ENCODE measurements at places on chromosomes 12 and 14. TPM values are rescaled to one million over a fixed set of nuclear protein-coding genes. Genes with fewer than 3 reads are reported as not detected.

- no peak for DNase-seq
Measured at GRCh38 chr12:38930990-38931389, 25.6 kb upstream of the CPNE8 start.

GRCh38 chr12:109736552-109737108 lies 23.0 kb downstream of the FAM222A start:
- peak; percentile 77 for DNase-seq

GRCh38 chr12:116389990-116390389 lies 112.5 kb upstream of the MED13L start:
- DNase-seq: peak; percentile 95

- DNase-seq: no peak
Measured at GRCh38 chr14:58098507-58098906, 53.5 kb downstream of the ARMH4 start.

DNA sequence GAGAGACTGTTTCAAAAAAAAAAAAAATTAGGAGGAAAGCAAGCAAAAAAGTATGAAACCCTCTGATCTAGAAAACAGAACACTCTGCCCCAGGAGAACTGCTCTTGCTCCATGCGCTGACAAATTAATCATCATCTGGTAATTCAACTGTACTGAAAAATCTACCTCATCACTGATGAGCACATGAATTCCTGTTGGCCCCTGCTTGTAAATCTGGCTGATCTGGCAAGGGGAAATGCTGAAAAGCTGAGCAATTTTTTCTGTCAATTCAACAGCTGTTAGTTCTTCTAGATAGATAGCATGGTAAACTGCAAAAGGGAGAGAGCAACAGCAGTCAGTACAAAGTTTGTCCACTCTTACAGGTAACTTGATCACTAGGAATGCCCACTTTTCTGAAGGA lies 15.2 kb upstream of the CSRNP2 start:
- DNase-seq: no peak

DNA sequence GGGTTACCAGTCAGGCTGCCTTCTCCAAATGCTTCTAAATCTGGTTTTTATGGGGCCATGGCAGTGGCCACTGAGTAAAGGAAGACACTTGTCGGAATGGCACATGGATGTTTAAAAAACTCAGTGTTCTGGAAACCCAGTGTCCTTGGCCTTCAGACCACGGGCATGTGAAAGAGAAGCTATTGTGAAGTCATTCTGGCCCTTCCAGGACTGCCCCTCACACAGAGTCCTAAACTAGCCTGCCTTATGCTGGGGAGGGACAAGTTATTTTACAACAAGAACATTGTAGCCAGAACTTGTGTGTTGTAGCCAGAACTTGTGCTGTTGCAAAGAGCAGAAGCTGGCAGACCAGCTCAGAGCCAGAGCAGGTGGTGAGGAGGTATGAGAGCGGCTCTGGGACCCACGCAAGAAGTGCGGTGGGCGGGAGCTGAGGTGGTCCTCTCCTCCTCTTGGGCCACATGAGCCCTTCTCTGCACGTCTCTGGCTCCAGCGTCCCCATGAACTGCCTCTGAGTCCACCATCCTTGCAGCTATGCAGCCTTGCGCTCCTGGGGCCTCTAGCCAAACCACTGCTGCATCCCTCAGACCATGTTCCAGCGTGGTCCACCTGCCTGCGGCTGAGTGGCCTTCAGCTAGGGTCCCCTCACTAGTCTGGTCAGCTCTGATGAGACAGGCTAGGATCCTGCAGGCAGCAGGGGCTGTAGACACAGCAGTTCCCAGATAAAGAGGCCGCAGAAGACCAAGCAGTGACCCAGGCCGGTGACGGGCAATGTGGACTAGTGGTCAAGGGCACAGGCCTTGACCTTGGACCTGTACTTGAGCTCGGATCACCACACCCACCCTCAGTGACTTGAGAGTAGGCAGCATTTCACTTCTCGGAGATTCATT lies 32.5 kb downstream of the MMAB start:
- DNase-seq: no peak

GRCh38 chr14:105912641-105913180 lies 386.3 kb downstream of the TMEM121 start:
- no peak for DNase-seq

- DNase-seq: no peak
Measured at GRCh38 chr12:121297435-121297991, 1.0 kb upstream of the CAMKK2 start.

- no peak for DNase-seq
Measured at GRCh38 chr12:64097366-64098105, 124.6 kb downstream of the KICS2 start.

DNA sequence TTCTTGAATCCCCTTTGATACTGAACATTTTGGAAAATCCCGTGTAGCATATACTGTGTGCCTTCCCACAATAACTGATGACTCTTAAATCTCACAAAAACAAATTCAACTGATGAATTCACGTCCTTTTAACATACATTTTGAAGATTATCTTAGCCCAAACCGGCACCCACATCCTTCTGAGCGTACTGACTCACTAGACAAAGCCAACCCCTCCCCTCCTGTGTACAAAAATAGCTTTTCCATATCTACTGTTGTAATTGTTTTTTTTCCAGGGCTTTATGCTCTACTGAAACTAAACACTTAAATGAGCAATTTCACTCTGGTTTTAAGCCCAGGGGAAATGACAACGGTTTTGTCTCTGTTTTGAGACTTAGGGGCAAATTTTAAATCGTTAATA lies 109.4 kb upstream of the ATF7IP start:
- DNase-seq: no peak

DNA sequence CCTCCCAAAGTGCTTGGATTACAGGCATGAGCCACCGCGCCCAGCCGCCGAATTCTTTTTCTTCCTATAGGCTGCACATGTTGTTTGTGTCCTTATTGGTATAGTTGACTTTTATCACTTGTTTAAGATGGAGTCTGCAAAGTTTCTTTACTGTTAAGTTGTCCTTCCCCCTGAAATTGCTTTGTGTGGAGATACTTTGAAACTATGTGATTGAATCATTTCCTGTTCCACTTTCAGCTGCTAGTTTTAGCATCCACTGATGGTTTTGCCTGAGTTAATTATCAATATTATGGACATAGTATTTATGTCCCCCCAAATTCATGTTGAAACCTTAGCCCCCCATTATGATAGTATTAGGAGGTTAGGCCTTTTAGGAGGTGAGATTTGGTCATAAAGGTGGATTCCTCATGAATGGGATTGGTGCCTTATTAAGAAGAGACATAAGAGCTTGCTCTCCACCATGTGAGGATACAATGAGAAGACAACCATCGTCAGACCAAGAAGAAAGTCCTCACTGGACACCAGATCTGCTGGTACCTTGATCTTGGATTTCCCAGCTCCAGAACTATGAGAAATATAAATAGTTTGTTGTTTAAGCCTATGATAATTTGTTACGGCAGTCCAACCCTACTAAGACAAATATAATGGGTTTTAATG lies 34.9 kb downstream of the PPHLN1 start:
- no peak for DNase-seq

- DNase-seq: no peak
Measured at GRCh38 chr12:110998165-110998564, 77.8 kb upstream of the MYL2 start.

- DNase-seq: no peak
Measured at GRCh38 chr12:128644664-128645296, 179.0 kb downstream of the SLC15A4 start.

- DNase-seq: peak; percentile 32
Measured at GRCh38 chr12:109115758-109116610, at the start of gene ACACB. TSS of gene ACACB (plus strand) at chr12:109116587. CDS start at chr12:109139406, 22,819 bp downstream.

DNA sequence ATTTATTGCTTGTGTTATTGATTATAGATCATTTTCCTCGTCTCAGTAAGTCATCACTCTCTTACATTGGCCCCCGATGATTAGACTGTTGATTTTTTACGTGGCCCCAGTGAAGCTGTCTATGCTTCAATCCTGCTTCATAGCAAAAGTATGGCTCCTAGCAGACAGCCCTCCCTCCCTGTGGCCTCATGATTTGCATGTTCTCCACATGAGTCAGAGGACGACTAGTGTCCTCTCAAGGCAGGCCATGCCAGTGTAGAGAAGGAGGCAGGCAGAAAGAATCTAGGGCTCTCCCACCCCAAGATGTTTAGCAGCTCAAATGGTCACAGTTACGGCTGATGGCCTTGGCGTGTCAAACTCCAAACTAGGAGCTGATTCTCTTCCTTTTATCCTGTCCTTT lies 59.6 kb downstream of the FIGNL2 start:
- DNase-seq: peak; percentile 47

DNA sequence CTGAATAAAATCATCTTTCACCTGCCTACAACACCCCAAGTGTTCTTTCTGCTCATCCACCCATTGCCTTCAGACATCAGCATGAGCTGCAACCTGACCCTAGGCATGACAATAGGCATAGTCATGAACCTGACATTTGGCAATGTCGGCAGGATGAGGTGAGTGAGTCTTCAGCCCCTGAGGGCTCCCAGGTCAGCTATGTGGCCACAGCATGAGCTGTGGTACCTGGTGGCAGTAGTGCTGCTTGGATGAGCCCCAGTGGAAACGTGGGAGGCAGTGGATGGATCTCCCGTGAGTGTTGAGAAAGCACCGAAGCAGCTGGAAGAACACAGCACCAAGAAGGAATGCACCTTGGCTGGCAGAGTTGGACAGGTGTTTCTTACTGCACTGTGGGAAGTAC lies 334.8 kb upstream of the FAR2 start:
- DNase-seq: no peak

DNA sequence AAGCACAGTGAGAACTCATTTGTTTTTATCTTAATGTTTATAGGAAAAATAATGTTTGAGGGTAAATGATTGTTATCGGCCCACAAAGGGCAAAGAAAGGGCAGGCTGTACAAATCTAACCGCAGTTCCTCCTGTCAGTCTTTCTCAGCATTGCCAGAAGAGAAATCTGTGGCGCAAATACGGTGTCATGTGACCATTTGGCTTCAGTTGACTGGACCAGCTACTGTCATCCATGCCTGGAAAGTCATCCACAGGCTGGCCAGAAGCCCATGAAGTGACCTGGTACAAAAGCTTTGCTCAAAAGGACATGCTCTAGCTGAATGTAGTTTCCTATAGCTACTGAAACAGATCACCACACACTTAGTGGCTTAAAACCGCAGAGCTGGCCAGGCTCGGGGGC lies 43.6 kb downstream of the HCAR2 start:
- no peak for DNase-seq

DNA sequence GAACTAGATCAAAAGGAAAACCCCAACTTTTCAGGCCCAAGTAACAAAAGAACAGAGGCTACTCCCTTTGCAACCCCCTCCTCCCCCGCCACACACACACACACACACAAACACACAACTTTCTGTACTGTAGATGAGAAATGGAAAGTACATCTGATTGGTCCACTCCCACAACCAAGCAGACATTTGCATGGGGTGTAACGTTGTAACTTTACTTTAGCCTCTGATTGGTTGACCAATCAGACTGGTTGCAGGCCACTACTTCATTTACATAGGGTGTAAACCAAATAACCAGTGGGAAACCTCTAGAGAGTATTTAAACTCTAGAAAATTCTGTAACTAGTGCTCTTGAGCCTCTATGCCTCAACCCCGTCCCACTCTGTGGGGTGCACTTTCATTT lies 425.5 kb downstream of the GXYLT1 start:
- no peak for DNase-seq

GRCh38 chr14:84090837-84091236 lies 1439.1 kb upstream of the FLRT2 start:
- DNase-seq: no peak

GRCh38 chr12:66354291-66354690 lies 52.0 kb downstream of the HELB start:
- DNase-seq: no peak

GRCh38 chr12:99505805-99506204 lies 141.7 kb upstream of the GARIN6 start:
- DNase-seq: no peak

DNA sequence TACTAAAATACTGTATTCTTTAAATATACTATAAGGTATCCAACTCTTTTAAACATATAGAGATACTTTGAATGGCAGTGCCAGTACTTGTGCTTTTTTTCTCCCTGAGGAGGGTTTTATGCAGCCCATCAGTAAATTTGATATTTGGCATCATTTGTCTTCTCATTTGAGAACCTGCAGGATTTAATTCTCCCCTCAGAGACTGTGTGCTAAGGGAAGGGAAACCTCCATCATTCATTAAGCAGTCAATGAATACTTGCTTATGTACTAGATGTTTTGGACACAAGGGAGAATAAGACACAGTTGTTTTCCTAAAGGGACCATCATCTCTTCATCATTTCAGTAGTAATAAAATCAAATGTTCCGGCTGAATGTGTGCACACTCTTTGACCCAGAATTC lies 40.8 kb downstream of the FRS2 start:
- no peak for DNase-seq

GRCh38 chr14:34053666-34054065 lies 102.8 kb upstream of the EGLN3 start:
- peak; percentile 48 for DNase-seq

DNA sequence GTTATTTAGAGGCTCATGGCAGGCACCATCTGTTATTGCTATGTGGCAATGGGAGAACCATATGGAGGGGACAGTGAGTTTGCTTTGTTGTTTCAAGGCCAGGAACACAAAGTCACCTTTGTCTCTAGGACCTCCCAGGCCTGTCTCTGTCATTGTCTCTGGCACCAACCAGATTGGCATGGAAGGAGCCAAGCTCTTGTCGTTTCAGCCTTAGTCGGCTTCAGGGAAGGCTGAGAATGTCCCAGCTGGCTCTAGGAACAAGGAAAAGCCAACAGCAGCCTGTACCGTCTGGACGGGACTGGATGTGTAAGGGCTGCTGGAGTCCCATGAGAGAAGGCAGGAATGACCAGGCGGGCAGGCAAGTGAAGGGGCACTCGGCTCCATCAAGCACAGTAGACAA lies 29.2 kb downstream of the RPH3A start:
- no peak for DNase-seq

DNA sequence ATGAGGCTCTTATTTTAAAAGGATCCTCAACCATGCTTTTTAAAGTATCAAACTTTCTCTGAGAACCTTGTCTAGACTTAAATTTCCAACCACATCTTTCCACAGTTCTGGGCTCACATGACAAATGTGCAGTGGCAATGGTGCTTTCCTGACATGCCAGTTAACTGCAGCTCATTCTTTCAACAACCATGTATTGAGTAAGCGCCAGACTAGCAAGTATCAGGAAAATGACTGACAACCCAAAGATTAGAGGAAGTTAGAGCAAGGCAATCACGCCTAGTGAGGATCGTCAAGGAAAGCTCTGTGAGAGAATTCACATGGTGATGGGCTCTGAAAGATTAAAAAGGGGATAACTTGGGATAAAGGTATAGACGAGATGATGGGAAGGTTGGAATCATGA lies 35.8 kb downstream of the FLVCR2 start:
- no peak for DNase-seq

Gene TSHR
- polyA plus RNA-seq: 0.77 TPM

Gene ANHX
- not detected for polyA plus RNA-seq

Gene NTS
- 12.1 TPM for polyA plus RNA-seq

Gene NTN4
- 45.3 TPM for polyA plus RNA-seq

Gene ASB2
- 23.8 TPM for polyA plus RNA-seq

Gene KCNC2
- polyA plus RNA-seq: 0.34 TPM

Gene NXPH4
- polyA plus RNA-seq: 1.8 TPM

Gene CCDC198
- not detected for polyA plus RNA-seq

Gene SLC25A47
- not detected for polyA plus RNA-seq

Gene REP15
- 1.3 TPM for polyA plus RNA-seq

Gene GZMH
- polyA plus RNA-seq: not detected

Gene TMEM63C
- polyA plus RNA-seq: 0.67 TPM

Gene REC8
- 11.2 TPM for polyA plus RNA-seq

Gene OR11G2
- polyA plus RNA-seq: not detected

Gene PPHLN1
- polyA plus RNA-seq: 73.3 TPM
